T1000 (cell line): ENCODE measurements at places on chromosomes 5 and 9.

DNA sequence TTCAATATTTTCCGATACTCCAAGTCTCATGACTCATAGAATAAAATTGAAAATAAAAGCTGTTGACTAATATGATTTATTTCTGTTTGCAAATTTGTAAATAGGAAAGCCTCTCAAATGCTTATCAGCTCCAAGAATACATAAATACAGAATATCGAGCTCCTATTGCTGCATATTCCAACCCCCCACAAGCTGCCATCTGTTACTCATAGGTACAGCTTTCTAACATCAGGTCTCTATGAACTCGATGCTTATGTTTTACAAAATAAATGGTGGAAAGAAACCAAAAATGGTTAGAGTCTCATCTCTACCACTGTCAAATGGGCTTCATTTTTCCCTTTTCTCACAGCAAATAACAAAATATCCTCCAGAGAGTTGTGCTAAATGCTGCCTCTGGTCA, 631.6 kb upstream of the CDH18 start:
- DNase-seq = no peak

- DNase-seq = no peak
Measured at GRCh38 chr5:135375040-135375793, 23.8 kb downstream of the MACROH2A1 start.

DNA sequence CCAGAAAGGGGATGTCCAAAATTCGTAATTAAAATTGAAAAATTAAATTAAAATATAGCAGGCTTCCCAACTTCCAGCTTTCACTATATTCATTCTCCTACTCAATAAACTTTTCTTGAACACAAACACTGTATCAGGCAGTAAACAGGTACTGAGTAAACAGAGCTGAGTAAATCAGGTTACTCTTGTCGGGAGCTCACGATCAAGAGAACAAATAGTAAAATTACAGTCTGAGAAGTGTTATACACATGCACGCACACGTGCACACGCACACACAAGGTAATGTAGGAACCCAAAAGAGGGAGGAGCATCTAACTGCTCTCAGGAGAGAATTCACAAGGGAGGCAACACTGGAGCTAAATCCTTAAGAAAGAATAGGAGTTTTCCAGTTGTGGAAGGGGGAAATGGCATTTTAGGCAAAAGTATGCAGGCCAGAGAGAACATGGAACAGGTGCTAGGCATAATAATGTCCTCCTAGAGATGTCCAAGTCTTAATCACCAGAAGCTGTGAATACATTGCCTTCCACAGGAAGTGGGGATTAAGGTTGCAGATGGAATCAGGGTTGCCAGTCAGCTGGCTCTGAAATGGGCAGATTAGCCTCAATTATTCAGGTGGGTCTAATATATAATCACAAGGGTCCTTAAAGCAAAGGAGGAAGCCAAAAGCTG, 598.8 kb upstream of the BRINP1 start:
- no peak for DNase-seq

GRCh38 chr5:147555176-147555575, 45.3 kb upstream of the DPYSL3 start:
- no peak for DNase-seq

DNA sequence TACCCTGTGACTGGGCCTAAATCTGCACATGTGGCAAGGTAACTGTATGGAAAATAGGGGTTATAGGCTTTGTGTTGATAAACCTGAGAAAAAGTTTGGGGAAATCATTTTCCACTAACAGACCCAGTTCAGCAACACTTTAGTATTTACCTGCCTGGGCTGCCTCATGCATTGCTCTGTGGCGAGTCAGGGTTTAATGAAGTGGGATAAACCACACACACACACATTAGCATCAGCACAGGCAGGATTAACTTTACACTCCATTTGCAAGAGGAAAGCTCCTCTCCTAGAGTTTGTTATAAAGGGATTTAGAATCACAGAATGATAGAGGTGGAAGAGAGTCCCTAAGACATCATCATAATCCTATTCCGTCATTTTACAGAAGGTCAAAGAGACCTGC, 20.0 kb upstream of the ZCCHC7 start:
- no peak for DNase-seq
